ENCODE measurements at places on chromosomes 11 and 22.
A peak's percentile ranks its signal among the peaks of the same experiment; 100 is the strongest.

GRCh38 chr11:102187416-102188151 is 77.3 kb downstream of the YAP1 start:
- DNase-seq, result no peak

DNA sequence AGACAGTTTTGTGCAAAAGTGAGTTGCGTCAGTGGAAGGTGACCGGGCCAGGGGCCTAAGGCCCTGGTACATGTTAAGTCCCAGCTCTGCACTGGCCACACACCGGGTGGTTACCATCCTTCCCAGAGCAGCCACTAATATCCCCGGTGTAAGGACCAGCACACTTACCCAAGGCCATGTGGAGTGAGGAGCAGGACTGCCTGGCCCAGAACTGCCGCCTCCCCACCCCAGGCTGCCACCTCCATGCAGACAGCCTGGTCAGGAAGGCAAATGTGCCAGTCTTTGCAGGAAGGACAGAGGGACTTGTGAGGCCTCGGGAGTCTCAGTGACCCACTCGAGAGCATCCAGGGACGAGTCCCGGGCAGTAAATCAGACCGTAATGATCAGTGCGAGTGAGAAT is 102.9 kb downstream of the MORC2 start:
- no peak for DNase-seq

GRCh38 chr11:70297341-70297740 is 26.9 kb downstream of the PPFIA1 start:
- DNase-seq, result no peak

DNA sequence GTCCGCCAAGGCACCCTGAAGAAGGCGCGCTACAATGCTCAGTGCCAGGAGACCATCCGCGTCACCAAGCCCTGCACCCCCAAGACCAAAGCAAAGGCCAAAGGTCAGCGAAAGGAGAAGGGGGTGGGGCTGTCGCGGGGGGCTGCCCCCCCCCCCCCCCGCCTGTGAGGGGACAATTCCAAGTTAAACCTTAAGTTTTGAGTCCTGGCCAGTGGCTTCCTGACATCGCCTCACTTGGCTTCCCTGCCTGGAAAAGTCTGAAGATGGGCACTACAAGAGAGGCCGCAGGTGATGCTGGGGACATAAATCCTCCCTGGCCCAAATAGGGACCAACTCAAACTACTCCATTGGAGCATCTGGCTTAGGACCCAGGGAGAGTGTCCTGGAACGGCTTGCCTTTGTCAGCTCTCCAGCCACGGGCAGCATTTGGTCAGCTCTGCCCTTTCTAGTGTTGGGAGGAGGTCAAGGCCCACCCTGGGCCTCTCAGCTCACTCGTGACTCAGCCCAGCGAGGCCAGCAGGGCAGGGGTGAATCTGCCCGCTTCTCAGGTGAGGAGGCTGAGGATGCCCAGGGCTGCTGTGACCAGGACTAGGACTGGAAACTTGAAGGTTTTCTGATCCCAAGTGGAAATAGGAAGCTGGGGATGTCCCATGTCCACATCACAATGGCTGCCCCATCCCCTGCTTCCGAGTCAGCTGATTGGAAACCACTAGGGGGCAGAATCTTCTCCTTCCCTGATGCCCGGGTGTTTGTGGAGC is 1.4 kb downstream of the MDK start:
- peak; percentile 38 for DNase-seq

DNA sequence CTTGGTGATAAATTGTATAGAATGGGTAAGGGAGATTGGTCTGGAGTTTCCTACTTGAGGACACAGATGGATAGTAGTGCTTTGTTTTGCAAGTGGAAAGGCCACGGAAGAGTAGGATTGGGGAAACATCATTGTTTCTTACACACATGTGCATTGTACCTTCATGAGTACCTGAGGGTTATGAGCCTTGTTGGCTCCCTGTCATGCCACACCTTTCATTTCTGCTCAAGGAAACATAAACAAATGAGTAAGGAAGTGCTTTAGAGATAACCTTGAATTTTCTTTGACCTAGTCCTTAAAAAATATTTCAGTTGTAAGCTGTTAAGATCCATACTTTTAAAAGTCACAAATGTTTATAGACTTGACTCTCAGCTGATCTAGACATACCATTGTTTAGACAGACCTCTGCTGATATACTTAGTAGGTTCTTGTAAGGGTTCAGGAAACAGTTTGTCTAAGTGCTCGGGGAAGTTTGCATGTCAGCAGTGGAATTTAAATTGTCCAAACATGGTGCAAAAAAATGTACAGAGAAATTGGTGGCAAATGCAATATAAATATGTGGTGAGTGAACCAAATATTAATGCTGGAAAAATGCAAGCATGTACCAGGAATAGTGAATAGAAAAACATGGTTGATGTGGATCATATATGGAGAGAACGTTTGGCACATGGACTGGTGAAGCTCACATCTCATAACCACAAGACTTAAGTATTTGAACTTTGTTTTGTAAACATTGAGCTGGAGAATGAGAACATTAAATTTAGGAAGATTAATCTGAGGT is 40.9 kb downstream of the GAS2 start:
- DNase-seq, result no peak

DNA sequence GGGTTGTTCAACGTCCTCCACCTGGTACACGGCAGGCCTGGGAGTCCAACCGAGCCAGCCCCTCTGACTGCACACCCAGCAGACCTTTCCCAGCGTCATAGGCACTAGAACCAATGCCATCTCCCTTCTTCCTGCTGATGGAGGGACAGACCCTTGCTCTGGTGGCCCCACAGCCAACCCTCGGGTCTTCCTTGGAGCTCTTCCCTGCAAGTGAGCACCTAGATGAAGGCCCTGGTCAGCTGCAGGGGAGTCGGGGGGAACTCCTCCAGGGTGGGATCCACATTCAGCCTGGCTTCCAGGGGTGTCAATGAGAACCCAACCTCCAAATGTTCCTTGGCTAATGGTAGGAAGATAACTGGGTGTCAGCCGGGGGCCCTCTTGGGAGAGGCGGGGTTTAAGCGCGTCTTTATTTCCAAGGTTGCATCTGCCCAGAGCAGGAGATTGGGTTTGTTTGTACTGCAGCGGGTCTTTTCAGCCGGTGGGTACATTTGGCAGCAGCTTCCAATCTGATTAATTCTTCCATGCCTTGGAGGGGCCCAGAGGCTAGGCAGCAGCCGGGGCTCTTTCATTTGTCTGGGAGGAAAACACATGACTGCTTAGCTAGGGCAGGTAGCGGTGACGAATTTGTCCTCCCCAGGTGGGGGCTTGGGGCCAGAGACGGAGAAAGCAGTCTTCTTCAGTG is 56.0 kb upstream of the SHISAL1 start:
- DNase-seq, result no peak

GRCh38 chr11:118476676-118477075 is 40.4 kb downstream of the KMT2A start:
- no peak for DNase-seq

- no peak for DNase-seq
These were observed 37.8 kb downstream of the ARRB1 start for GRCh38 chr11:75313513-75314272.

DNA sequence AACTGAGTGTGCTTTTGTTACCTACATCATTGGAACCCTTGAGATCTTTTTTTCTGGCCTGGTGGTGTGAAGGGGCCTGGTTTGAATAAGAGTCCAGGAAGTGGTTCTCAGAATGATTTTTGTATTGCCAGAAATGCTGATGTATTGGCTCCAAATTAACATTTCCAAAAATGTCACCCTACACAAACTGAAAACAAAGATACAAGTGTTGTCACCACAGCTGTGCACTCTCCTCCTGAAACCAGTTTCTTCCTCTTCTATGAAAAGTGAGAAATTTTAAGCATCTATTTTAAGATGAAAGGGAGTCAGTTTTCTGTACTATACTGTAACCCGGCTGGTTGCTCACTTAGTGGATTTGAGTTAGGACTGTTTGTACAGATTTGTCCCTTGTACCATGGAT is 218.8 kb downstream of the PGR start:
- DNase-seq, result no peak

GRCh38 chr11:3093281-3094191 is 36.3 kb upstream of the CARS1 start:
- no peak for DNase-seq

DNA sequence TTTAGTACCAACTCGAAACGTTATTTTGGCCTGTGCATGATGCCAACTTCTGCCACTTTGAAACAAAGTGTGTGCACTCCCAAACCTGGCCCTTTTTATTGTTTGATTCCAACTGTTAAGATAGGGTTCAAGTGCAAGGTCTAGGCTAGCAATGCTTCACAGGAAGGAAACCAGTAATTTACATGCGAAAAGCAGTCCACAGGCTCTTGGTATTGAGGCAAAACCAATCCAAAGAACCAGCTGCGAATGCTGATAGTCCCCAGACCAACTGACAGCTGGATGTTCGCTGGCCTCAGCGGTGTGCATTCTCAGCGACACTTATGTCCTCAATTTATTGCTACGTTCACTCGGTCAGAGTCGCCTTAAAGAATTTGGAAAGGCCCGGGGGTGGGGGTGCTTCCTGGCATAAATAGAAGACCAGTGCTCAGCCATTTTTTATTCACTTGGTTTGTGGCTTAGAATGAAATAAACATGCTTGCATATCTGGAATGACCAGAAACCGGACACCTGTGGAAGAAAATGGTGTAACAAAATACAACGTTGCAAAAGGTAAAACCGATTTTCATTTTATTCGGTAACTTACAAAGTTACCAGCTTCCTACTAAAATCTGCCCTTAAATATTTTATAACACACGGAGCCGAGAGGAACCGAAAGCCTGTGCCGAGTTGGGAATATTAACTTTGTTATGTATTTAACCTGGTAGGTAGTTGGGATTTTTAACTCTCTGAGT is 1.6 kb downstream of the CPT1A start:
- peak; percentile 25 for DNase-seq

DNA sequence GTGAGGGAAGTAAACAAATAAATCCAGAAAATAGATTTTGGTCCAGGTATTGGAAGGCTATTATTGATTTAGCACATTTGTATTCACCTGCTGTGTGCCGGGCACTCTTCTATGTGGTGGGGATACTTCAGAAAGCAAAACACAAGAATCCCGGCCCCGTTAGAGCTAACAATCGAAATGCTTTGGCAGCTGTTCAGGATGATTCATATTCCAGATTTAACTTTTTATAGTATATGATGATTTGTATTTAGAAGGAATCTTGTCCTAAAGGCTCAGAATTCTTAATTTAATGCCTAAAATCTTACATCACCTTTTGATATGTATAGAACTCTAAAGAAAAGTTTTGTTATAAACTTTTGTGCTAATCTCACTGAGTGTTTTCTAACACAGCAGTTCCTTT is 28.0 kb downstream of the ZC3H12C start:
- DNase-seq, result no peak

DNA sequence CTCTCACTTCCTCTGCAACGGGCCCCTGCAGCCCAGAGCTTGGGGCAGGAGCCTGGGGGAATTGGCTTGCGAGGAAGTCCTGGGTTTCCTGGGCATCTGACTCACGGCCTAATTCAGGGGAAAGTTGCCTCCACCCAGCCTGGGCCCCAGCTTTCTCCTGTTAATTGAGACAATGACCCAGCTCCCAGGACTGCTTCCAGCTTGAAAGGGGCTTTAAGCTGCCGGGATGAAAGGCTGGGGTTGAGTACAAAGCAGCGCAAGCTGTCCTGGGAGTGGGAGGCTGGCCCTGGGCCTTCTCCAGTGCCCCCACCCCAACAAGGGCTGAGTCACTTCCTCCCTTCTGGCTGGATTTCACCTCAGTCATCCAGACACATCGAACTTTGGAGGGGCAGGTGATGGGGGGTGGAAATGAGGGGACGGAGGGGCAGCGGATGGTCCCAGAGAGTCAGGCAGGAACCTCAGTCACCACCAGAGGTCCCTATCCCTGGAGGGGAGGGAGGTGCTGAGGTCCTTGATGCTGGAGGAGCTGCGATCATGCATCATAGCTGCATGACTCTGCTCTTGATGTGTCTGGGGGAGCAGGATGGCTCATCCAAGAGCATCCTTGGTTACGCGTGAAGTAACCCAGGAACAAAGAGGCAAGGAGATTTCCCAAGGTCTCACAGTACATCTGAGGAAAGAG is 30.1 kb upstream of the OAF start:
- no peak for DNase-seq

DNA sequence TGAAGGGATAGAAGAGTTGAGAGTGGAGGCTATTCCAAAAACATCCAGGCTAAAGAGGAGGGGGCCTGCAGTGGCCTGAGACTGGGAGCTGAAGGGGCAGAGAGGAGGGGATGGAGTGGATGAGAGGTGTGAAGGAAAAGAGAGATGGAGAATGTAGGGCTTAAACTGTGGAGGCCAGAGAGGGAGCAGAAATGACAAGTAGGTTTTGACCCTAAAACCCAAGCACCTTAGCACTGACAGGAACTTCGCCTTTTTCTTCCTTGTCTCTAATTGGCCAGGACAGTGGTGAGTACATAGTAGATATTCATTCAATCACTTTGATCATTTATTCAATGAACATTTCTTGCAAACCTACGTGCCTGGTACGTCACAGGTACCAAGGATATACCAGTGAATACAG is 7.3 kb downstream of the FAM111B start:
- DNase-seq, result no peak

DNA sequence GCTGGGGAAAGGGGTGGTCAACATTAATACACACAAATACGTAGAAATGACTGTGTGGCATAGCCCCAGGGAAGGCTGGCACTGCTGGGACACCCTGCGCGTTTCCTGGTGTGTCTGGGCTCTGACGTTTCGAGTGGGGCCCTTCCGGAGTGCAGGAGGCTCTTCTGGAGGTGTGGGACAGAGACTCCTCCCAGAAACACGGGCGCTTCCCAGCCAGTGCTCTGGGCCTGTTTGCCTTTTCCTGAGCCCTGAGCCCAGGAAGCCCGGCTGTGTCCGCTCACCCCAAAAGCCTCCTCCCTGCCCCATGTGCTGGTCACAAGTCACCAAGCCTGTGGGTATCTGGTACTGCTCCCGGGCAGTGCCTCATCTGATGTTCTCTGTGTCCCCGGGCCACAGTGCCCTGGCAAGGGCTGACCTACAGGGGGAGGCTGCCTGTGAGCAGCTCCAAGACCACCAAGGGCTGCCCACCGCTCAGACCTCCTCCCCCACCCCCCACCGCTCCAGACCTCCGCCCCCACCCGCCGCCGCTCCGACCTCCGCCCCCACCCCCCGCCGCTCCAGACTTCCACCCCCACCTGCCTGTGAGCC is 1133.3 kb downstream of the BRD1 start:
- no peak for DNase-seq

- no peak for DNase-seq
These were observed 45.5 kb downstream of the PIWIL3 start for GRCh38 chr22:24728790-24729637.

GRCh38 chr22:33971561-33971961 is 51.3 kb upstream of the LARGE1 start:
- no peak for DNase-seq

- no peak for DNase-seq
These were observed 12.1 kb downstream of the MAPK8IP2 start for GRCh38 chr22:50612528-50613221.

- no peak for DNase-seq
These were observed 877.3 kb downstream of the BRD1 start for GRCh38 chr22:48950151-48950915.

GRCh38 chr22:42327462-42328129 is 57.1 kb upstream of the TCF20 start:
- no peak for DNase-seq

- no peak for DNase-seq
These were observed 7.0 kb downstream of the MAP3K11 start for GRCh38 chr11:65606876-65607613.

- DNase-seq, result peak; percentile 33
These were observed 7.6 kb upstream of the SERPINH1 start for GRCh38 chr11:75554258-75555022.
